ENCODE measurements at places on chromosomes 6 and 20. TPM values are rescaled to one million over a fixed set of nuclear protein-coding genes. Genes with fewer than 3 reads are reported as not detected.

GRCh38 chr6:144012534-144012933 lies 4.5 kb upstream of the PLAGL1 start:
- H3K27ac ChIP-seq, result no peak overlapping the region
- no peak overlapping the region for H3K4me3 ChIP-seq
- peaks cover 58% of the 10 kb centered on the region for H3K27me3 ChIP-seq
- no peak for DNase-seq
- H3K4me1 ChIP-seq, result peaks cover under 1% of the 10 kb centered on the region
- H3K36me3 ChIP-seq, result 0 out of 2 replicates have a peak, but pooled peaks cover 2% of the 10 kb centered on the region

DNA sequence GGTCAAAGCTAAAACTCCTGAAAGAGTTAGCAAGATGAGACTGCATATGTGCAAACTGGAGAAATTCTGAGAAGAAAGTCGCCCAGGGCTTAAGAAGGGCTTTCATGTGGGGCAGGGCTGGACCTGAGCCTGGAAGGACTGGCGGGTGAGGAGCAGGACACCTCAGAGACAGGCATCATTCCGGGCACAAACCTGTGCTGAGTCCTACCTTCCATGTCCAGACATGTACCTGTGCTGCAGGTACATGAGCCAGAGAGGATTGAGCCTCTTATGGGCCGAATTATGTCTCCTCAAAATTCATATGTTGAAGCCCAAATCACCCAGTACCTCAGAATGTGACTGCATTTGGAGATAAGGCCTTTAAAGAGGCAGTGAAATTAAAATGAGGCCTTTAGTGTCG lies 171.0 kb downstream of the QRSL1 start:
- no peaks in the 10 kb centered on the region for H3K27me3 ChIP-seq
- no peak overlapping the region for H3K4me3 ChIP-seq
- no peaks in the 10 kb centered on the region for H3K36me3 ChIP-seq
- H3K4me1 ChIP-seq, result peaks cover 29% of the 10 kb centered on the region
- no peak for DNase-seq
- H3K27ac ChIP-seq, result no peak overlapping the region

GRCh38 chr6:139881236-139881635 lies 506.8 kb upstream of the CITED2 start:
- H3K27ac ChIP-seq, result no peak overlapping the region
- no peak overlapping the region for H3K4me3 ChIP-seq
- H3K36me3 ChIP-seq, result no peaks in the 10 kb centered on the region

DNA sequence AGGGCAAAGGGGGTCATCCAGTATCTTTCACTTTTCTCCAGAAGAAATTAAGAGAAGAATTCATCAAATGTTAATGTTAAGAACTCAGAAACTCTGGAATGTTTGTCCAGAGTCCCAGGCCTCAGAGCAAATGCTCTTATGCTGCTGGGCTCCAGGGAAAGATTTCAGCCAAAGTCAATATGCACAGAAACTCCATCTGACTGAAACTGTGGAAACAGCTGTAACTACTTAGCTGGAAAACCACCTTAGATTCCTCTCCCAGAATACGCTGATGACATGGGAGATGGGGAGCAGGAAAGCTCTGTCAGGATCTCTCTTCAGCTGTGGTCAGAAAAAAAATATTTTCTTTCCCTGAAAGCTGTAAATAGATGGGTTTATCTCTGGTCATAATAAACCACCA lies 559.6 kb downstream of the RFPL4B start:
- DNase-seq, result no peak
- no peak overlapping the region for H3K27ac ChIP-seq
- no peaks in the 10 kb centered on the region for H3K36me3 ChIP-seq
- H3K4me3 ChIP-seq, result no peak overlapping the region
- no peaks in the 10 kb centered on the region for H3K4me1 ChIP-seq

DNA sequence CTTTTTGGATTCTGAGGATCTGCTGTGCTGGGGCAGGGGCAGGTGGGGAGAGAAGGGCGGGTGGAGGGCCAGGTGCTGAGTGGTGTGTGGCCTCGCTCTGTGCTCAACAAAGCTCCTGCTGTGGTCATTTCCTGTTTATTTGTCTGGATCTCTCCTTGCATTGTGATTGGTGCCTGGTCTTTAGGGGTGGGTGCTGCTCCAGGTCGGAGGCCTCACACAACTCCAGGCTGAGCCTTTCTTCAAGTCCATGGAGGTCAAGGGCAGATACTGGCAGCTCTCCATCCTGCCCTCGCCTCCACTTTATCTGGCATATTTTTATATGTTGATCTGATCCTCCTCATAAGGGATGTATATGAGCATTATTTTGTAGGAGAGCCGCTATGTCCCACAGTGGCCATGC lies 36.2 kb downstream of the HLA-F start:
- peak; percentile 92 for DNase-seq
- H3K4me1 ChIP-seq, result peaks cover 47% of the 10 kb centered on the region
- no peaks in the 10 kb centered on the region for H3K36me3 ChIP-seq

- no peaks in the 10 kb centered on the region for H3K36me3 ChIP-seq
- H3K27me3 ChIP-seq, result peaks cover 6% of the 10 kb centered on the region
- H3K4me3 ChIP-seq, result no peak overlapping the region
- no peak overlapping the region for H3K27ac ChIP-seq
- DNase-seq, result no peak
Measured at GRCh38 chr20:26214991-26215390, 518.3 kb upstream of the ZNF337 start.

DNA sequence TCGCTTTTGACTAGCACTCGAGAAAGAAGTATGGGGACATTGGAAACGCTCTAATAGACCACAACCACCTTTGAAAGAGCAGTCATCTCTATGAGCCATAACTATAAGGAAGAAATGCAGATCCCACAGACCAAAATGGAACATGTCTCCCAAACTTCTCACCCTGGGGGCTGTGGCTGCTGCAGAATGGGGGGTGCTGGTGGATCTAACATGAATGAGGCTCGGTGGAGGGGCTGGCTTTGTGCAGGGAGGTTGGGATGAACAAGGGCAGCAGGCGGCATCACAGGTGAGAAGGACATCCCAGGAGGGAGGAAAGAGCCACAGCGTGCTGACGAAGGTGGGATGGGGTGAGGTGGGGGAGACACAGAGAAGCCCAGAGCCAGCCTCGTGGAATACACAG lies 10.5 kb upstream of the CCR6 start:
- H3K4me1 ChIP-seq, result no peaks in the 10 kb centered on the region
- no peaks in the 10 kb centered on the region for H3K27me3 ChIP-seq
- no peak overlapping the region for H3K27ac ChIP-seq
- H3K36me3 ChIP-seq, result no peaks in the 10 kb centered on the region
- no peak overlapping the region for H3K4me3 ChIP-seq

DNA sequence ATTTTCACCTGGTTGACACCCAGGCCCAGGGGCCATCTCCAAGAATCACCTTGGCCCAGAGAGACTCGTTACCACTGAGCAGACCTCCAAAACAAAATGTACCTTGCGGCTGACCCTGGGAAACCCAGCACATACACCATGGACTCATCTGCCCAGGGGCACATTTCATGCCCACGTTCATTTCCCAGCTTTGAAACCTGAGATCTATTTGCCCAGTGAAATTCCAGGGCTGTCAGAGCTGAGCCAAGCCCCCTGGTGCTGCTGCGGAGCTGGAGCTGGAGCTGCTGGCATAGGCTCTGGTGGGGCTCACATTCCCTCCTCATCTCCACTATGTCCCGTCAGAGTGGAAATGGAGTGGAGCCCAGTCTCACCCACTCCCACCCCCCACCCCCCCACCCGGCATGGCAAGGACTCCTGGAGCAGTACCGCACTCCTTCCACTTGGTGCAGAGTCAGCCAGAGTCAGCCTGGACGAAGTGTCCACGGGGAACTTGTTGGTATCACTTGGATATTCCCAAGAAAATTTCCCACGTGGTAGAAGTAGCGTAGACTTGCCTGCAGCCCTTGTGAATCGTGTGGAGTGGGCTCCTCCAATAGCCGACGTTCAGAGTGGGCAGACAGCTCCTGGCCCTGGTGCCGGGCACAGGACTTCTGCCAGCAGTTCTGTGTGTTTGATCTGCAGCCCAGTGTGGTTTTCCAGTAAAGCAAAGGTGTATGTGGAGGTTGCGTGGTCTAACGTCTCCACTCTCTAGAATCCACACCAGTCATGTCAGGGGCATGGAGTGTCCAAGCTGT lies 18.1 kb upstream of the OSER1 start:
- H3K4me3 ChIP-seq, result no peak overlapping the region
- no peak overlapping the region for H3K27ac ChIP-seq
- peaks cover 10% of the 10 kb centered on the region for H3K4me1 ChIP-seq
- no peaks in the 10 kb centered on the region for H3K27me3 ChIP-seq
- no peaks in the 10 kb centered on the region for H3K36me3 ChIP-seq

DNA sequence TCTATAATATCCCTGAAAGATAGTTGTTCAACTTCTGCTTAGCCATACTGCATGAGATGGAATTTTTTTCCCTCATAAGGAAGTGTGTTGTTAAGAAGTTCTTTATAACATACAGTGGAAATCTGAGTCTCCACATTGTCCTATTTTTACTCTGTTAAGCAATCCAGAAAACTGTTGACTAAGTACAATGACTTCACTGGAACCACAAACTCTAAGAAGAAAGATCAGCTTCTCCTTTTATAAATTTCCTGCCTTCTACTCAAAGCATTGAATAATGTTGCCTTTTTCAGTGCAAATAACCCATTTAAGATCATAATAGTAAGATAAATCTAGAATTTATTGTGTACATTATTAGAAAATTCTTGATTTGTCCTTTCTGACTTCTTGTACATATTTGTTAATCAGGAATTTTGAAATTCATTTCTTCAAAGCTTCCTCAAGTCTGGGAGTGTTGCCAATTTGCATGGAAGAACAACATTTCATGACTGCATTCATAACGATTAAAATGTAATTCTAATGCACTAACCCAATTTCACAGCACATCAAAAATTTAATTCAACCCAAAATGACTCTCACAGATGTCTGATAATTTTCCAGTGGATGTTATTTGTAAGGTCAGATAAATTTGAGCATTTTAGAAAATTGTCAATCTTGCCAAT lies 45.6 kb upstream of the ANKEF1 start:
- H3K4me1 ChIP-seq, result no peaks in the 10 kb centered on the region

DNA sequence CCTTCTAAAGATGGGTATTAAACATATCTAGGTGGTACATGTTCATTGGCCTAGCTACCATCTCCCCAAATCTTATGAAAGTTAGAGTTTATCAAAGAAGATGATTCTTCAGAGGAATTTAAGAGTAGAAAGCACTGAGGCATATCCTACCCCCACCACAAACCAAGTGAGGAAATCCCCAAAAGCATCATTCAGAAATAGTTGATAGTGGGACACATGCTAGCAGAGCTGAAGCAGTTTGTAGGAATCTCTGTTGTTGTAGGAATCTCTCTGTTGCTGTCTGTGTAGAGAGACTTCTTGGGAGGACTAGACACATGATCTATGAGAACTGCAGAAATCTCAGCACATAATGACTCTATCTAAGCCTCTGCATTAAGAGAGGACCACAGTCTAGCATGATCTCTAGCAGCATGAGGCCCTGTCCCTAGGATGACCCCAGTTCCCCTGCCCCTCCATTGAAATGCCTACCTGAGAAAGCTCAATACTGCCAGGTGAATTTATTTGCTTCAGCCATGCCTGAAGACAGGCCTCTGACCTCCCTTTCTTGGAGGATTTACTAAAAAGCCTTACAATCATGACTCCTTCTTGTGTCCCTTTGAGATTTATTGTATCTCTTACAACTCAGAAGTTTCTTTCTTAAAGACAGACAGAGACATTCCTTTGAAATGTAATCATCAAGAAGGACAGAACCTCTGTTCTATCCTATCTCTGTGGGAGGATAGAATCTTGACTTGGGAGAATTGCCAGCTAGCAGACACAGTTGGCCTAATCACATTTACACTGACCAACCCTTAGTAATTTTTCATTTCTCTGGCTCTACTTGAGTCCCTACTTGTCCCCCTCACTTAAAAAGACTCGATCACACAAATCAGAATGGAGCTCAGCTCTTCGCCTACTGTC lies 582.4 kb downstream of the PHF3 start:
- no peaks in the 10 kb centered on the region for H3K36me3 ChIP-seq
- H3K4me1 ChIP-seq, result no peaks in the 10 kb centered on the region
- no peak overlapping the region for H3K4me3 ChIP-seq
- H3K27ac ChIP-seq, result no peak overlapping the region
- H3K27me3 ChIP-seq, result no peaks in the 10 kb centered on the region

Gene SOX18
- 0.21 TPM for total RNA-seq

Gene AURKA
- total RNA-seq, result 96.9 TPM

Gene BLCAP
- 63.5 TPM for total RNA-seq

Gene PTK6
- total RNA-seq, result 0.28 TPM

Gene METTL24
- not detected for total RNA-seq

Data from GM23338 (cell line).